ENCODE measurements at places on chromosomes 2 and 18.

DNA sequence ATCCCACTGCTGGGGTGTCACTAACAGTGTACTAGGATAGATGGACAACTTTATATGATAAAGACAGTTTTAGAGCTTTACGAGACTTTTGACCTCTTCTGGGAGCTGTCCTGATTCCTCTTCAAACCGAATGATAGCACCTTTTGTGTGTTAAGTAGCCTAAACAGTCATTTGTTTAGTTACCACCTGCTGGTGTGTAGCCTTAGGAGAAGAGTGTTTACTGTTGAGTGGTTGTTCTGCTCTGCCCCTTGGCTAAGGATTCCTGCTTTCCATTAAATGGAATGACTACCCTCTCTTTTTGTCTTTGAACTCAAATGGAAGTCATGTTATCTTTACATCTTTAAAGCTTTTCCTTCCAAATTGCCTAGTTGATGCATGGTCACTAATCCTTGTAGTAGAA, 28.0 kb upstream of the MGAT5 start:
- DNase-seq = no peak

- DNase-seq = no peak
These were observed 89.7 kb downstream of the POLE4 start for GRCh38 chr2:75047992-75048625.

- DNase-seq = peak; percentile 67
These were observed 675 bp upstream of the SPIRE1 start for GRCh38 chr18:12658426-12659138.

DNA sequence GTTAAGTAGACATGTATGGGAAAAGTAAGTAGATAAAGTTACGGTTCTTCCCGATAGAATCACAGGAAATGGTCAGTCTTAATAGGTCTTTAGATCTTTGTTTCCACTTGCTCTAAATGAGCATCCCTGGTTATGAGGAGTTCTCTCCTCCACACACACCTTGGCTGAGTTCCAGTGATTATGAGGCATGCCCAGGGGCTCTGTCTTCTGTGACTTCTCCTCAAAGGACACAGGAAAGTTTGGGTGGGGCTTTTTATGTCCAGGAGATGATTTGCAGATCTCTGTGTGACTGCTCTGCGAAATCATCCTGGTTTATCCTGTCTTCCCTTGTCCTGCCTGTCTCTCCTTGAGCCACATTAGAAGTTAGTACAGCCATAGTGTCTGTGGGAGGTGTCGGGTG, 83.9 kb upstream of the EML6 start:
- DNase-seq = no peak

DNA sequence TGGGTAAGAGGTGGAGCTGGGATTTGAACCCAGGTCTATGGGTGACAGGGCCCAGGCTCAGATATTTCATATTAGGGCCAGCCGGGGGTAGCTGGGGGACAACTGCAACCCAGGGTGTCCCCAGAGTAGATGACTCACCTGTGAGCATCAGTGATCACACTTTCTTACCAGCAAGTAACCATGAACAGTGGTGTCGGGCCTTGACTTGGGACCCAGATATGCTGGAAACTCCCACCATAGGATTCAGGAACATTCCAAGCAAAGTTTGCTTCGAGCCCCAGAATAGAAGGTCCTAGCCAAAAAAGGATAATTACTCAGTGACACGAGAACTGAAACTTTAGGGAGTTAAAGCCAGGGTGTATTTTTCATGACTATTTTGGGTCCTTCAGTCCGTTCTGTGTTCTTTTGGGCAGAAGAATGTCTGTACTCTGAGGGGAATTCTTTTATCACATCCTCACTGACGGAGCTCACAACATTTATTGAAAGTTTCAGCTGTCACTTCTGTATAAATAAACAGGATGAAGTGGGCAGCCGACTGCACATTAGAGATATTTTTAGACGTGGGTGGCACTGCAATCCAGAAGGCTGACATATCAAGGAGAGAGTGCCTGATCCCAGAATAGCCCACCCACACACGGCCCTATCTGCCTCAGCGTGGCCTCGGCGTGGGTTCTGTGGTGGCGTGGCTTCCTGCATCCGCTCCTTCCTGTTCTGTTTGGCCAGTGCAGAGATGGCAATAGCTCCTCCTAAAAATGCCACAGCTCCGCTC, 45.6 kb downstream of the RAMP1 start:
- no peak for DNase-seq

Measured in ovary (tissue), 10 donors.